Type B pancreatic cell (in vitro differentiated cells): ENCODE measurements at places on chromosomes 16 and 17. TPM values are rescaled to one million over a fixed set of nuclear protein-coding genes. Genes with fewer than 3 reads are reported as not detected.

DNA sequence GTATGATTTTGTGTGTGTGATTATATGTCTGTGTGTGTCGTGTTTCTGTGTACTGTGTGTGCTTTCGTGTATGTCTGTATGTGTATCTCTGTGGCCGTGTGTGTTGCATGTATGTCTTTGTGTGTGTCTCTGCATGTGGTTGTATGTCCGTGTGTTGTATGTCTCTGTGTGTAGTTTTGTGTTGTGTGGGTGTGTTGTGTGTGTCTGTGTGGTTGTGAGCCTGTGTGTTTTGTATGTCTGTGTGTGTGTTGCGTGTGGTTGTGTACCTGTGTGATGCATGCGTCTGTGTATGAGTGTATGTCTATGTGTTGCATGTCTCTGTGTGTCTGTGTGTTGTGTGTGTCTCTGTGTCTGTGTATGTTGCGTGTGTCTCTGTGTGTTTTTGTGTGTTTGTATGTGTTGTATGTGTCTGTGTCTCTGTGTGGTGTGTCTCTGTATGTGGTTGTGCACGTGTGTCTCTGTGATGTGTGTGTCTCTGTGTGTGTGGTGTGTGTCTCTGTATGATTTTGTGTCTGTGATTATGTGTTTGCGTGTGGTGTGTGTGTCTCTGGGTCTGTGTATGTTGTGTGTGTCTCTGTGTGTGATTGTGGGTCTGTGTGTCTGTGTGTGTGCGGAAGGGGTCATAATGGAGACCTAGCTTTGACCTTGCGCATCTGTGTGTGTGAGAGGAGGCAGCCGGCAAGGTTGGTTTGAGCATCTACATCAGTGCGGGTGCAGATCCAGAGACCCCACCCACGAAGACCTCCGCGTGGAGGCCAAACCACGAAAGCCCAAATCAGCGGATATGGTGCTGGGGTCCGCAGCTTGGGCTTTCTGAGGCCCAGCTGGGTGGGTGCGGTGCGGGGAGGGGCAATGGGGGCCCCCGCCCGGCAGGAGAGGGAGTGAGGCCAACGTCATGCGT is 212.6 kb upstream of the GSE1 start:
- H3K4me3 ChIP-seq, result no peak overlapping the region
- H3K27ac ChIP-seq, result no peak overlapping the region
- no peaks in the 10 kb centered on the region for H3K27me3 ChIP-seq
- peaks cover 26% of the 10 kb centered on the region for H3K4me1 ChIP-seq

IRF8 gene
- total RNA-seq, result 12.6 and 21.0 TPM in 2 replicates

DNA sequence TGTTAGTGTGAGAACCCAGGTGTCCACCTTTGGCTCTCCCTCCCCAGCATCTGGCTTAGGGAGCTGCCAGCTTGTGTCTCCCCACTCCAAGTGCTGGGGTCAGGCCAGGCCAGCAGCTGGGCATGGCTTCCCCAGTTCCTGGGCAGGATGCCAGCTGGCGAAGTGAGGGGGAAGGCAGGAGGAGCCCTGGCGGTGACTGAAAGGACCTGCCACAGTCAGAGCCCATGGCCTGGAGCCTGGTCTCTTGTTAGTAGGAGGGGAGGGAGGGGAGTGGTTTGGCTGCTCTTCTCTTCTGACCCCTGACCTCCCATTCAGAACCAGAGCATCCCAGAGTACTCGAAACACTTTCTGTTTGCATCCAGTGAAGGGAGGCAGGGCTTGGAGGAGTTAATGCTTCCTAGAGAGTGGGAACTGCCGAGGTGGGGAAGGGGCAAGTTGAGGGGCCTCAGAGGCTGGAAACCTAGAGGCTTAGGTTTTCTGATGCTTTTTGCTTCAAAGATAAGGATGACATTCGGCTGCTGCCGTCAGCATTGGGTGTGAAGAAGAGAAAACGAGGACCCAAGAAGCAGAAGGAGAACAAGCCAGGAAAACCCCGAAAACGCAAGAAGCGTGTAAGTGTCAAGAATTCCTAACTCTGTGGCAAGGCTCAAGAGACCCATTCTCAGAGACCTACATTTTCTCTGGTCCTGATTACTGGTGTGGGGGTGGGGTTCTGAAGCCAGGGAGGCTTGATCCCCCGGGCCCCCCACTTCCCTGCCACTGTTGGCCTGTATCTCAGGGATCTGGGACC is 772 bp downstream of the CHD3 start:
- peak; percentile 79 for DNase-seq
- H3K27me3 ChIP-seq, result no peaks in the 10 kb centered on the region
- H3K4me1 ChIP-seq, result no peaks in the 10 kb centered on the region
- peaks cover 9% of the 10 kb centered on the region for H3K36me3 ChIP-seq

GRCh38 chr17:18194394-18194793 is 10.8 kb downstream of the ALKBH5 start:
- H3K4me3 ChIP-seq, result no peak overlapping the region
- H3K27me3 ChIP-seq, result no peaks in the 10 kb centered on the region
- H3K4me1 ChIP-seq, result peaks cover 18% of the 10 kb centered on the region
- DNase-seq, result no peak

CRYBA1 gene
- 1.4 TPM in 1 of 2 replicates, not detected in the other for total RNA-seq

SLC16A5 gene
- 16.4 and 42.0 TPM in 2 replicates for total RNA-seq

DNA sequence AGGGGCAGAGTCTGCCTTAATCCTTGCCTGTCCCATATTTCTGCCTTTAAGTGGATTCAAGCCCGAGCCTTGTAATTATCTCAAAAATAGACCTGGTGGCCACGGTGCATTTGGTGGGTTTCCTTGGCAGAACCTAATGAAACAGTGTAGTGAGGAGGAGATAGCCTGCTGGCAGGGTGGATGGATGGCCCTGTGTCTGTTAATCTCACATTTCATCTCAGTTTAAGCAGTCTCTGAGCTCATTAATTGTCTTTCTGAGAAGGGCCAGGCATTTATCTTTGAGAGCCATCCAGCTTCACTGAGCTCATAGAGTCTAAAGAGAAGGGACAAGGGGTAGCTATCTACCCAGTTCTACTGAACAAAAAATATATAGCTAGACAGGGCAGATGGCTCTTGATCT is 364.0 kb upstream of the EEF2KMT start:
- DNase-seq, result no peak
- no peaks in the 10 kb centered on the region for H3K4me1 ChIP-seq
- H3K27ac ChIP-seq, result no peak overlapping the region
- H3K36me3 ChIP-seq, result no peaks in the 10 kb centered on the region
- H3K27me3 ChIP-seq, result peaks cover 54% of the 10 kb centered on the region

DNA sequence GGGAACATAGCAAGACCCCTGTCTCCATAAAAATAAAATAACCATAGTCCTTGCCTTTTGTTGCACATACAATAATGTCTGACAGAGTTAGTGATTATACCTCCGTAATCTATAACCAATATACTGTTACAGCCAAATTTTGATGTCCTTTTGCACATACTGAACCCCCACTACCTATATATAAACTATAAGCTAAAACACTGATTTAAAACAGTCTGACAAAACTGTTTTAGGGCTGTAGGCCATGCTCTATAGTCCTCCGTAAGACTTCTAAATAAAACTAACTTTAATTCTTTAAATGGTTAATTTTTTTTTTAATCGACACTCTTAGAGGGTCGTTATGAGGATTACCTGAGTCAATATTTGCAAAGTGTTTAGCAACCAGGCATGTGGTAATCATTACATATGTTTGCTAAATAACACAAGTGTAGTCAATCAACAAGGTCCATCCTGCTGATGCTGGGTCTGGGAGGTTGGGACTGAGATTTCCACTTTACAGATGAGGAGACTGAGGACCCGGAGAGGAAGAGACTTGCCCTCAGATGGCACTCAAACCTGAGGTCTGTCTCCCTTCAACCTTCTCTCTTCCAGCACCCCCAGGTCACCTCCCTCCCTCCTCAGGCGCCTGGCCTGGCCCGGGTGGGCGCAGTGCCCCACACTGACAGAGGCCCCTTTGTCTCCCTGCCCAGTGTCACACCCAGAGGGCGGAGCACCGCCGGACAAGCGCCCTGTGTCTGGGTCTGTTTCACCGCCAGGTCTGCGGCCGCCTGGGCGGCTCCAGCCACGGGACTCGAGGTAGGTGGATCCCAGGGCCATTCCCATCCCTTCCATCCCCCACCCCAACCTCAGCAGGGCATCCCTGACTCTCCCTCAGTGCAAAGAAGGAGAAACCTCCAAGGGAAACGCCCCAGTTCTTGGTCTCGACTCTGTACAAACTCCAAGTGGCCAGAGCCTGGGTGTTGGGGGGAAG is 10.3 kb downstream of the ZNF385C start:
- DNase-seq, result no peak
- H3K4me1 ChIP-seq, result peaks cover 5% of the 10 kb centered on the region
- H3K27me3 ChIP-seq, result peaks cover 13% of the 10 kb centered on the region
- no peak overlapping the region for H3K27ac ChIP-seq
- no peak overlapping the region for H3K4me3 ChIP-seq

- H3K36me3 ChIP-seq, result no peaks in the 10 kb centered on the region
- H3K27ac ChIP-seq, result no peak overlapping the region
- no peak for DNase-seq
- peaks cover 13% of the 10 kb centered on the region for H3K4me1 ChIP-seq
- H3K4me3 ChIP-seq, result no peak overlapping the region
These were observed 116.0 kb downstream of the SALL1 start for GRCh38 chr16:51035110-51035498.

CA7 gene
- total RNA-seq, result 0.70 and 1.2 TPM in 2 replicates

NXPH3 gene
- total RNA-seq, result 0.45 and 0.46 TPM in 2 replicates

GRCh38 chr16:88977812-88978607 is 1.0 kb upstream of the CBFA2T3 start:
- no peaks in the 10 kb centered on the region for H3K27me3 ChIP-seq
- no peaks in the 10 kb centered on the region for H3K36me3 ChIP-seq
- no peaks in the 10 kb centered on the region for H3K4me1 ChIP-seq
- H3K27ac ChIP-seq, result no peak overlapping the region
- no peak for DNase-seq

ZNF423 gene
- total RNA-seq, result 6.1 and 72.6 TPM in 2 replicates

DNA sequence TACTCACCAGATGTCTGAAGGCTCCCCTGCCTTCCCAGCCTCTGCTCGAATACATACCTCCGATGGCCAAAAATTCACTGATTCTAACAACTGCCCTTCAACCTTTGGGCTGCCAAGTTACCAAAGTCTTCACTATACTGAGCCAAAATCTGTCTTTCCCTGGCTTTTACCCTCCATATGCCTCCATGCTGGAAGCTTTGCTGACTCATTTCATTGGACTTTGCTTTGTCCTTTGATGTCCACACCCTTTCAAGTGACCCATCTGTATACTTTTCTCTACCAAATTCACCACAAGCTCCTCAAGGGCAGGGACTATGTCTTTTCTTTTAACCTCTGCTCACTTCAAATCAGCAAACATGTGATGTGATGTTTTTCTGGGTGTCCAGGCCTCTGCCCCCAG is 21.0 kb upstream of the MTMR4 start:
- H3K36me3 ChIP-seq, result no peaks in the 10 kb centered on the region
- DNase-seq, result no peak
- peaks cover 61% of the 10 kb centered on the region for H3K27me3 ChIP-seq
- H3K4me1 ChIP-seq, result peaks cover 4% of the 10 kb centered on the region
- H3K27ac ChIP-seq, result no peak overlapping the region
- no peak overlapping the region for H3K4me3 ChIP-seq

DUS2 gene
- 21.7 and 24.1 TPM in 2 replicates for total RNA-seq

DNA sequence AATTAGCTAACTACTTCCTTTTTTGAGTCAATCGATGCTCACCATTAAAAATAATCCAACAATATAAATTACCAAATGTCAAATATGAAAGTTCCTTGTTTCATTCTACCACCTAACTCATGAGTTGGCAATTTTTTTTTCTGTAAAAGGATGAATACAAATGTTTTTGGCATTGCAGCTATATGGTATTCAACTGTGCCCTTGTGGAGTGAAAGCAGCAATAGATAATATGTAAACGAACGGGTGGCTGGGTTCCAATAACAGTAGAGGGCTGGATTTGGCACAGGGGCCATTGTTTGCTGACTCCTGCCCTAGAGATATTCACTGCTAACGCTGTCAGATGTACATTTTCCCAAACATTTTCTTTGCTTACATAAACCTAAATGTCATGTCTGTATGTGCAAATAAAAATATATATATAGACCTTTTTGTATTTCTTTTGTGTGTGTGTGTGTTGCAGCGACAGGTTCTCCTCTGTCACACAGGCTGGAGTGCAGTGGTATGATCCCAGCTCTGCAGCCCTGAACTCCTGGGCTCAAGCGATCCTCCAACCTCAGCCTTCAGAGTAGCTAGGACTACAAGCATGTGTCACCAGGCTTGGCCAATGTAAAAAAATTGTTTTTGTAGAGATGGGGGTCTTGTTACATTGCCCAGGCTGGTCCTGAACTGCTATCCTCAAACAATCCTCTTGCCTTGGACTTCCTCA is 73.9 kb downstream of the RPGRIP1L start:
- peaks cover 8% of the 10 kb centered on the region for H3K4me1 ChIP-seq
- no peak for DNase-seq
- H3K36me3 ChIP-seq, result peaks cover 11% of the 10 kb centered on the region
- no peaks in the 10 kb centered on the region for H3K27me3 ChIP-seq
